ENCODE measurements at places on chromosomes 2 and 18. TPM values are rescaled to one million over a fixed set of nuclear protein-coding genes. Genes with fewer than 3 reads are reported as not detected.

Gene MAB21L4
- not detected for total RNA-seq

DNA sequence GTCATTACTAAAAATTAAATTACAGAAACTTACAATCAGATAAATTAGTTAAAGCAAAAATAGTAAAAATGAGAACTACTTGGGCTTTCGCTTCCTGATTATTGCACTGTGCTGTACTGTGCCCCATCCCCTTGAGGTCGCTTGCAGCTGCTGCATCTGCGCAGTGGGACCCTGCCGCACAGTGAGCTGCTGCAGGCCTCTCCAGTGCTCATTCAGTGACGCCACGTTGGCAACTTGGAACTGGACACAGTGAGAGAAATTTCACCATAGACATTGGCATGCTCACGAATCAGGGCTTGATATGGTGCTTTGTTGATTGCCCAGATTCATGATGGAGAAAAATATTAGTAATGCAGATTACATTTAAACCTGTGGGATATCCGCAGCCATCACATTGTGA, 290.8 kb upstream of the MYT1L start:
- no peaks in the 10 kb centered on the region for H3K36me3 ChIP-seq
- peaks cover 2% of the 10 kb centered on the region for H3K27me3 ChIP-seq
- DNase-seq = no peak
- no peaks in the 10 kb centered on the region for H3K4me1 ChIP-seq
- H3K4me3 ChIP-seq = no peak overlapping the region

DNA sequence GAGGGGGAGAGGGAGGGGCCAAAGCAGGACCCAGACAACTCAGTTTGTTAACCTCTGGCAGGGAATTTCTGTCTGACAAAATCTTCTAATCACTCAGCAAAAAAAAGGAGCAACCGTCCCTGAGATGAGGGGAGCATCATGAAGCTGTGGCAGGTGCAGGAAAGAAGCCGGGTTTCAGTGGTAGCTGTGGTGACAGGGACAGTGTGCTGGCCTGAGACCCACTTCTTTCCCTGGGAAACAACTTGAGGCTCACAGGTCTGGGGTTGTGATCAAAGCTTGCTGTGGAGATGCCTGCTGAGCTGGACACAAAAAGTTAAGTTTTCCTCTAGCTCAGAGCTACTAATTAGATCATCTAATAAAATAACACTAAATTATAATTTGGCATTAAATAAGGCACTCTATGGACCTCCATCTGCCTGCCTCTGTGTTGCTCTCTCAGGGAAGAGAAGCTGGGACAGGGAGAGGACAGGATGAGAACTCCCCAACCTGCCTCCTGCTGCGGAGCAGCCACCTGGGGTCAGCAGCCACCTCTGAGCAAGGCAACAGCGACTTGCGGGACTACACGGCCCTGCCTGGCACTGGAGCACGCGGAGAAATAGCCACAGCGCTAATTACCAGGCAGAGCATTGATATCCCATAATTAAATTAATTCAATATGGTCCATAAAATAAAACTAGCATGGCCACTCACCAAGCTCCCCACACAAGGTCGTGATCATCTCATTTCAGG, 104.6 kb upstream of the TEX51 start:
- peaks cover 16% of the 10 kb centered on the region for H3K27me3 ChIP-seq
- no peaks in the 10 kb centered on the region for H3K36me3 ChIP-seq
- no peak overlapping the region for H3K27ac ChIP-seq
- no peak for DNase-seq

GRCh38 chr2:108621087-108621559, 86.9 kb downstream of the LIMS1 start:
- no peaks in the 10 kb centered on the region for H3K27me3 ChIP-seq
- H3K4me1 ChIP-seq = peaks cover 54% of the 10 kb centered on the region
- H3K4me3 ChIP-seq = peak overlapping the region; percentile 69
- no peak for DNase-seq

DNA sequence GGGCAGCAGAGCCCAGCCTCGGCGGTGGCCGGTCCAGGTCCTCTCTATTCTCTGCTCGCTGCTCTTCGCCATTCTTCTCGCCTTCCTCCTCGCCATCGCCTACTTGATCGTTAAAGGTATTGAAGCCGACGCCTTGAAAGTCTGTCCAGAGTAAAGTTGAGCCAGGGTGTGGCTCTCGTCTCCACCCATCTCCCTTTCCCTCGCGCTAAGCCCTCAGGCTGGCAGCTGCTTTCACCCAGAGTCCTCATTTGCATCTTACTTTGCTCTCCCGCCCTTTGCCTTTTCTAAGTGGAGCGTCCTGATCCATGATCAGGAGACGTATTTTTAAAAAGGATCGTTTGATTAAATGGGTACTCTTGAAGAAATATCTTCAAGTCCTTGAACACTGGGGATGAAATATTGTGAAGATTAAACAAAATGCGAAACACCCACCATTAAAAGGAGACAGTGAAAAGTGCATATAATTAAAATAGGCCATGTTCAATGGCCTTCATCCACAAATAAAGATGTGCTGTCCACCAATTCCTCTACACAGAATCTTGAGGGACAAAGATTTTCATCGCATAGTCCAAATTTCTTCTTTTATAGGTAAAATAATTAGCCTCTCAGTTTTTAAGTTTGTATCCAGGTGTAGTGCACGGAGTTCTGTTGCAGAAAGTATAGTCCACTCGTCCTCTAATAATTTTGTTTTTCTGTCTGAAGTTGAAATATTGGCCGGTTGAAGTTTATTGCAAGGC, 657 bp downstream of the ARL6IP6 start:
- peaks cover 56% of the 10 kb centered on the region for H3K4me1 ChIP-seq
- no peak for DNase-seq
- H3K27me3 ChIP-seq = no peaks in the 10 kb centered on the region

DNA sequence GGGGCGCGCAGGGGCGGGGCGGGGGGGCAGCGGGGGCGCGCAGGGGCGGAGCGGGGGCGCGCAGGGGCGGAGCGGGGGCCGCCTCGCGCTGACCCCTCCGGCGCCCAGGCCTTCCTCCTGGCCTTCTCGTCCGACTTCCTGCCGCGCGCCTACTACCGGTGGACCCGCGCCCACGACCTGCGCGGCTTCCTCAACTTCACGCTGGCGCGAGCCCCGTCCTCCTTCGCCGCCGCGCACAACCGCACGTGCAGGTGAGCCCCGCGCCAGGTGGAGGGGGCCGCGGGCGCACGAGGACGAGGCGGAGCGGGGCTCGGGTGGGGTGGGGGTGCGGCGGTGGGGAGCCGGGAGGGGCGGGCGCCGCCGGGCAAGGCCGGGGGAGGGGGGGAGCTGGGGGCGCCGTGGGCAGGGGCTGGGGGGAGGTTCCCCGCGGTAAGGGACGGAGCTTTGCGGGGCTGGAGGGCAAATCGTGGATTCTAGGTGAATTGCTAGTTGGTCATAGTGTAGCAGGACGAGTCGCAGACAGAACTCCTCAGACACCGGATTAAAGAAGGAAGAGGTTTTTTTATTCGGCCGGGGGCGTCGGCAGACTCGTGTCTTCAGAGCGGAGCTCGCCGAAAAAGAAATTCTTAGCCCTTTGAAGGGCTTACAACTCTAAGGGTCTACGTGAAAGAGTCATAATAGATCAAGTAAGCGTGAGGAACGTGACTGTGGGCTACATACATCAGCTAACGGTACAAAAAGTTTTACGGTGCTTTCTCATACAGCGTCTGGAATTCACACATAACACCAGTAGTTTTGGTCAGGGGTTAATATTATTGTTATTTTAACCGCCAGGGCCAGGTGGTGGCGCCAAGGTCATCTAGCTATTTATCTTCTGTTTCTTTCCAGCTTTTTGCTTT, 29.9 kb downstream of the ANO7 start:
- H3K4me1 ChIP-seq = peaks cover 10% of the 10 kb centered on the region
- H3K27ac ChIP-seq = peak overlapping the region; percentile 69
- no peaks in the 10 kb centered on the region for H3K27me3 ChIP-seq
- peak overlapping the region; percentile 85 for H3K4me3 ChIP-seq

GRCh38 chr2:27993402-27993787, 102.9 kb downstream of the BABAM2 start:
- H3K4me1 ChIP-seq = no peaks in the 10 kb centered on the region
- no peak overlapping the region for H3K4me3 ChIP-seq
- H3K36me3 ChIP-seq = peaks cover 49% of the 10 kb centered on the region
- no peaks in the 10 kb centered on the region for H3K27me3 ChIP-seq

DNA sequence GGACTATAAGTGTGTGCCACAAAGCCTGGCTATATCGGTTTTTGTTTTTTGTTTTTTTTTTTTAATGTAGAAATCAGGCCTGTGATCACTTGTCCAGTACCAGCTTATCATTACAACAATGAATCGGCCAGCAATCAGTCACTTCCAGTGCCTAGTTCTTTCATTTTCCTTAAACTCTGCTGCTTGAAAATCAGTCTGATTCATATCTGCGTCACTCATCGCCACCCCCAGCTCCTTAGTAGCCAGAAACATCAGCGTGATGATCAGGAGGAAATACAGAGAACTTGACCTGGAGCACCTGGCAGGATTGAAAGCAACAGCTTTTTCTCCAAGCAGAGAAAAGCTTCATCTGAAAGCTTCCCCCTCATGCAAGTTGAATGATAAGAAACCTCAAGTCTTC, 75.4 kb downstream of the SPTBN1 start:
- DNase-seq = no peak
- peaks cover 20% of the 10 kb centered on the region for H3K4me1 ChIP-seq
- no peaks in the 10 kb centered on the region for H3K36me3 ChIP-seq
- no peak overlapping the region for H3K27ac ChIP-seq
- H3K27me3 ChIP-seq = no peaks in the 10 kb centered on the region

Gene RGPD4
- total RNA-seq = 0.07 TPM

GRCh38 chr18:697012-697411, 15.4 kb downstream of the ENOSF1 start:
- no peak for DNase-seq
- no peaks in the 10 kb centered on the region for H3K27me3 ChIP-seq
- H3K4me1 ChIP-seq = no peaks in the 10 kb centered on the region
- no peak overlapping the region for H3K4me3 ChIP-seq
- peaks cover 4% of the 10 kb centered on the region for H3K36me3 ChIP-seq

GRCh38 chr2:42339191-42339912, 21.7 kb downstream of the COX7A2L start:
- peak overlapping the region; percentile 15 for H3K27ac ChIP-seq
- H3K27me3 ChIP-seq = no peaks in the 10 kb centered on the region
- DNase-seq = no peak
- peaks cover 7% of the 10 kb centered on the region for H3K4me1 ChIP-seq
